Hematopoietic multipotent progenitor cell treated with erythropoietin and hydrocortisone succinate and interleukin-3 and kit ligand, for 8 days (in vitro differentiated cells): ENCODE measurements at places on chromosomes 4 and X.

- DNase-seq = peak; percentile 83
Observed at GRCh38 chr4:41281038-41281634, 24.4 kb downstream of the UCHL1 start.

- DNase-seq = no peak
Observed at GRCh38 chrX:47748576-47748975, 88.1 kb upstream of the ZNF81 start.

DNA sequence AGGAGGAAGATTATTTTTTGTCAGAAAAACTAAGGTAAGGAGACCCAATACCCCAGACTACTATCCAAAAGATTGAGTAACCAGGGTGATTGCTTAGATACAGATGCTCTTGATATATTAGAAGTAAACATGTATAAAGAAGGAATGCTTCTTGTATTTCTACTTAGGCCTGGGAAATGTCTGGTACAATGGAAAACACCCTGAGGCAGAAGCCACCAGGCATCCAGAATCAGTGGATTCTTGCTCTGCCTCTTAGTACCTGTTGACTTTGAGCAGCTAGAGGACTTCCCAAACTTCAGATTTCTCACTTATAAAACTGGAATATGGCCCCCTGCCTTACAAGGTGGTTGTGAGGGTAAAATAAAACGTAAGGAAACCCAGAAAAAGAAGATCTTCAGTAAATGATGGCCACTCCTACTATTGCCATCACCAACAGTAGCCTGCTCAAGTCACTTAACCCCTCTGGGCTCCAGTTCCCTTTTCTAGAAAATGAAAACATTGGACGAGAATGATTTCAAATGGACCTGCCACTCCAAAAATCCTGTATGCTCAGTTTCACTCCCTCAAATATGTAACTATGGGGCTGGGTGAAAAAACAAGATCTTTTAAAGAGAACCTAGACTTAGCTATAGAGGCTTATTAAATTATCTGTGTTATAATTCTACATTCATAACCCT, 56.6 kb downstream of the AMELX start:
- no peak for DNase-seq

DNA sequence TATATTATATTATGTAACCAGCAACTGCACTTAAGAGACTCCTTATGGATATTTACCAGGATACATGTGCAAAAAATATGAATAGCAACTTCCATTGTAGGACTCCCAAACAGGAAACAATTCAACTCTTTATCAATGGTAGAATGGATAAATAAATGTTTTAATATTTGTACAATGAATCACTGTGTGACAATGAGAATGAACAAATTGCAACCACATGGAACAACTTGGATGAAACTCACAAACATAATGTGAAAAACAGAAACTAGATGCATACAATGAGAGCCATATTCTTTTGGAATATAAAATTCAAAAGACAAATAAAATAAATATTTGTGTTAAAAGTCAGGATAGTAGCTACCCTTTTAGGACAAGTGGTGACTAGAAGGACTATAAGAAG, 1015.7 kb downstream of the TECRL start:
- no peak for DNase-seq

DNA sequence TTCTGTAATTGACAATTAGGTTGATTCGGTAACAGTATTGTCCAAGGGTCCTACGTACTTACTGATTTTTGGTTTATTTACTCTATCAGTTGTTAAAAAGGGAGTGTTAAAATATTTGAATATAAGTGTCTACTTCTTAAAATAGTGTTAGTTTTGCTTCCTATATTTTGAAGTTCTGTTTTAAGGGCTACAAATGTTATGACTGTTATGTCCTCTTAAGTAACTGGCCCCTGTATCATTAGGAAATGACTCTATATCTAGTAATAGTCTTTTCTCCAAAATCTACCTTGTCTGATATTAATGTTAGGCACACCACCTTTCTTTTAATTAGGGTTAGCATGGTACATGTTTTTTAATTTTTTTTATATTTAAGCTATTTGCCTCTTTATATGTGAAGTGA, 30.1 kb downstream of the ANKRD50 start:
- DNase-seq = no peak

DNA sequence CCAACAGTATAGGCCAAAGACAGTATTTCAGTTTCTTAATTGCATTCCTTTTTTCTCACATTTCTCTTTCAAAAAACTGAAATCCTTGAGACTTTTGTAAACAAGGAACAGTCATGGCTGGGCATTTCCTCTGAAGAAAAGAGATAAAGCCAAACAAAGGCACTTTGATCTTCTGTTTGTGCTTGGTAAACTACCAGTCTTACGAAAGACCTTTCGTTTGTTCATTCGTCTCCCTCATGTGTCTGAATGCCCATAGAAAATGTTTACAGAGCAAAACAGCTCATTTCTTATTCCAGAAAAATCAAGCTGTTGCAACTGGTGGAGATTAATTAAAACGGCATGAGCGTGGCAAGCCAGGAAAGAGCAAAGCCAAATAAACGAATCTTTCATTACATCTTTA, 178.0 kb downstream of the GASK1B start:
- DNase-seq = no peak

DNA sequence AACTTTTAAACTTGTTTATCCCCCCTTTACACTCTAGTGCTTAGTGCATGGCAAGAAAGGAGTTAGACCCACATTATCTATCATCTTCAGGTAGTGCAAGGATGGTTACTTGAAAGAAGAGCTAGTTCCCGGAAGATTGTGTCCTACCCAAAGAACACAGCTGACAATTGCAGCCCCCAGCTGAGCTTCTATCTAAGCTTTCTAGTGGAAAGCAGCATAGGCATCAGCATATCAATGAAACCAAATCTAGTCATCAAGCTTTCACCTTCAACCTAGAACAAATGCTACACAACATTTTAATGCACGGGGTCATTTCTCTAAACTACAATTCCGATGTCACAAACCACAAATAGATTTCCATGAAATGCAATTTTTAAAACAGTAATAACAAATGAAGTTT, 88.9 kb upstream of the TFDP3 start:
- DNase-seq = no peak

DNA sequence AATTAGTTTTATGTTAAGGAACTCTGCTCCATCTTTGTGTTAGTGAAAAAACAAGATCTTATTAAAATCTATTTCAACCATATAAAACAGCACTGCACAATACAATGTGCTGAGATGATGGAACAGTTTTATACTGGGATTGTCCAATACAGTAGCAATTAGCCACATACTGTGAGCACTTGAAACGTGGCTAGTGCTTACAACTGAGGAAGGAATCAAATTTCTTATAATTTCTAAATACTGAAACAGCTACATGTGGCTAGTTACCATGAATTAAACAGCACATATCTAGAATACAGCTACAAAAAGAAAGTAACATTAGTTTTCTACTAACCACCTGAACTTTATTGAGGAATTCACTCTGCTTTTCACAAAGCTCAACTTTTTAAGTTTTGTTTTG, 14.7 kb downstream of the NFXL1 start:
- no peak for DNase-seq

GRCh38 chr4:86330961-86331742, 28.7 kb downstream of the MAPK10 start:
- DNase-seq = no peak

GRCh38 chr4:36638273-36638811, 356.9 kb downstream of the DTHD1 start:
- no peak for DNase-seq

DNA sequence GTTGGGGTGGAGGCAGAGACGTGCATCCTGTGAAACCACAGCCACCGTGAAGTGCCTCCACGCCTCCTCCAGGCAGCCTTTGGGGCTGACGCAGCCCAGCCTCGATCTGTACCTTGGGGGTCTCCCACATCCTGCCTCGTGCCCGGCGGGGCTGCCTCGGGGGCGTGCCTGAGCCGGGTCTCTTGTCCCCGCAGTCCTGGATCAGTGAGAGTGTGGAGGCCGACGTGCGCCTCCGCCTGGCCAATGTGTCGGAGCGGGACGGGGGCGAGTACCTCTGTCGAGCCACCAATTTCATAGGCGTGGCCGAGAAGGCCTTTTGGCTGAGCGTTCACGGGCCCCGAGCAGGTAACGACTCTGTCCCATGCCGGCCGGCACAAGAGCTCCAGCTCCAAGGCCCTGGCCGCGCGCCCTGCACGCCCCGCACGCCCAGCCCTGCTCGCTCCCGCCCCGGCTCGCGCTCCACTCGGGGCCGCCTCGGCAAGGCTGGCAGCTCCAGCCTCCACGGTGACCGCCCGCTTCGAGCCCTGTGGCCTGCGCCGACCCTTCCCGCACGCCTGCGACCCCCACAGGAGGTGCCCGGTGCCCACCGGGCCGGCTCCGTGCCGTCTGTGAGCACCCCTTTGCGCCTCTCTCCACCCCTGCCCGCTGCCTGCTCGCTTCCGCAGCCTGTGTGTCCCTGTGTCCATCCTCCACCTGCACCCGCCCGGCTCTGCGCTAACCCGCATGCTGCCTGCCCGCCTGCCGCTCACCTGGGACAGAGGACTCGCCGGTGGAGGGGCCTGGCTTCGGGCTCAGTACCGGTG, 9.8 kb downstream of the FGFR3 start:
- no peak for DNase-seq

GRCh38 chr4:113006632-113007031, 42.8 kb upstream of the ANK2 start:
- DNase-seq = no peak

DNA sequence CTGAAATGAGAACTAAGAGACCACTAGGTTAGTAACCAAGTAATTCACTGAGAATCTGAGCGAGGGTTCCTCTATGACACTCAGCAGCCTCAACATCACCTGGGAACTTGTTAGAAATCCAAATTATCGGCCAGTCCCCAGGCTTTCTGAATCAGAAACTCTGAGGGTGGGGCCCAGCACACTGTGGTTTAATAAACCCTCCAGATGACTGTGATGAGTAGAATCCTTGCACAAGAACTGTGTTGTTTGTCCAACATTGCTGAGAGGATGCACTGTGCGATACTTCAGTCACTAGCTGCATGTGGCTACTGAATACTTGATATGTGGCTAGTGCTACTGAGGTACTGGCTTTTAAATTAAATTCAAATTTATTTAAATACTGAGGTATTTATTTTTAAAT, 243.9 kb downstream of the MAML3 start:
- no peak for DNase-seq

DNA sequence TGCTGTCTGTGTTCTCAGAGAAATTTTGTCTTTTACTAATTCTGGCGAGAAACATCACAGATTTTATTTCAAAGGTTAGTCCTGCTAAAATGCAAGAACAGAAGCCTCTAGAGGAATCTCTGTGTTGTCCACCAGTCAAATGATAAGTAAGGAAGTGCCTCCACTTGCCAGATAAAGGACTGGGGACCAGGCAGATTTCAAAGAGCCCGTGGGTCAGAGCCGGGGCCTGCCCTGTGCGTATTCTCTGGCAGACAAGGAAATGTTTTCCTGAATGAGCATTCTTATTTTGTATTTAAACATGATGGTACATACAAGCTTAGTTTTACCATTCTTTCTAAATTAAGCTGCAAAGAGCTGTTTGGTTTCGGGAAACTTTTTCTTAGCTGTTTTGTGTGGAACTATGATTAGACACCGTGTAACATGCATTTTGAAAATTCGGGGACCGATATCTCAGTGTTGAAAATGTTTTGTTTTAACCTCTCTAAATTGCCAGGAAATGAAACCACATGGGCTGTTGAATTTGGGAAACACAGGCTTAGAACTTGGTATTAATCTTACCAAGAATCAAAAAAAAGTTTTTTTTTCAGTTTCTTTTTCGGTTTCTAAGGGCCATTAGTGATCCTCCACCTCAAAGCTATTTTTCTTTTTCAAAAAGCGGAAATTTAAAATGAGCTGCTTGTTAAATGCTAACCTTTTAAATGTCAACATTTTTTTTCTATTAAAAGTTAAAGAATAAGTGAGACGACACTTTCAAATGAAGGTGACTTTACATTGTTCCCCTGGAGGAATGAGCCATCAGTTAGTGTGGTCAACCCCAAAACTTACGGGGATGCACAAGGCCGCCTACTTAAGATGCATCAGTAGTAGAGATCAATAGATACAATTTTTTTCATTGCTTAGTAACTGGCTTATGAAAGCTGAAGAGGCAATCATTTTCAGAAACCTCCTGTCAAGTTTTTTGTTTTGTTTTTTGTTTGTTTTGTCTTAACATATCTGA, 89.6 kb upstream of the MTM1 start:
- DNase-seq = no peak

DNA sequence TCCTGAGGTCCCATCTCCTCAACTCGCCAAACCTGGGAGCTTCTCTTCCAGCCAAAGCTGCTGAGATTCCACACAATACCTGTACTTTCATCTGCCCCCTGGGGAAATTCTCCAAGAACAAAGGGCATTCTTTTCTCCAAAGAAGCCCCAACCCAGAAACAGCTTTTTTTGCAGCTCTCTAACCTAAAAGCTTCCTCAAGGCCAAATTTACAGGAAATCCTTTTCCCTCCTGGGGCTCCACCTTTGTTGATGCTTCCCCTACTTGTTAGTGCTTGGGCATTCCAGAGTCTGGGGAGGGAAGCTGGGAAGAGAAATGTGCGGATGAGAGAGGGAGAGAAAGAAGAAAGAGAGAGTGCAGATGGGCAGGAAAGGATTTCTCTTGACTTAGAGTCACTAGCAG, 24.3 kb downstream of the ZBTB33 start:
- DNase-seq = no peak

DNA sequence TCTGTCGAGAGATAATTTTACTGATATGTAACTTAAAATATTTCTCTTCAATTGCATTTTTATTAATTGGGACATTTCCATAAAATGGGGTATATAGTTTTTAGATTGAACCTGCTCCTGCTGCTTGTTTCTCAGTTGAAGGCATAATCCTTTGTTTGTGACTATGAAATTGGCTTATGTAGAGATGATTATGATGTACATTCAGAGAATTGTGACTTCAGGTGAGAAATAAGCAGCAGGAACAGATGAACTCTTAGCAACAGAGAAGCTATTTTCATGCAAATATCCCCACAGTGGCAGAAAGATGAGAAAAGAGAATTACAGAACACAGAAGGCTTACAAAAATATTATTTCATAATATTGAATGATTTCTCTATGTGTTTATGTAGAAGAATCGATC, 1499.5 kb upstream of the ADGRL3 start:
- no peak for DNase-seq

DNA sequence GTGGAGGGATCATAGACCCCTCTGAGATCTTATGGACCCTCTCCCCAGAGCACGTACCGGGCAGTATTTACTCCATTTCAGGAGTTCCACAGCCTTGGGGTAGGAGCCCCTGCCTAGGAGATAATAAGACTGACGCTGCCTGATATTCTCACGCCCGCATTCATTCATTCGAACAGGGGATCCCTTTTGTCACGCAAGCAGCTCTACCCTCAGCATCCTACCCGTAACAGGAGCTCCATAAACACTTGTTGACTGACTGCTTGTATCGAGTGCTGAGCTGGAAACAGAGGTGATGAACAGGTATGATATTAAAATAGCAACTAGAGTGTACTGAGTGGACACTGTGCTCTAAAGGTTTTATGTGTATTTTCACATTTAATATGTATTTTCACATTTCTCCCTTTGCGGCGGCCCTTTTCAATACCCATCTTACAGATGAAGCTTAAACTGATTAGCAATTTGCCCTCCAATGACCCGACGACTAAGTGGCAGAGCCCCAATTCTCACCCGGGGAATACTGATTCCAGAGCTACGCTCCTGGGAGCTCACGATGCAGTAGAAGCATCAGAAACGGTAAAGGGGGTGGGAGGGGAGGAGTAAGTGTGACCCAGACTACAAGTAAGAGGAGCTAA, 888 bp downstream of the RAB28 start:
- DNase-seq = no peak

GRCh38 chrX:111831343-111831742, 44.6 kb upstream of the TRPC5OS start:
- no peak for DNase-seq

GRCh38 chr4:183906739-183907651, 1.9 kb downstream of the STOX2 start:
- no peak for DNase-seq

GRCh38 chrX:73069365-73070035, 9.8 kb downstream of the PABPC1L2A start:
- no peak for DNase-seq
